ENCODE measurements at places on chromosomes 7 and 10.

DNA sequence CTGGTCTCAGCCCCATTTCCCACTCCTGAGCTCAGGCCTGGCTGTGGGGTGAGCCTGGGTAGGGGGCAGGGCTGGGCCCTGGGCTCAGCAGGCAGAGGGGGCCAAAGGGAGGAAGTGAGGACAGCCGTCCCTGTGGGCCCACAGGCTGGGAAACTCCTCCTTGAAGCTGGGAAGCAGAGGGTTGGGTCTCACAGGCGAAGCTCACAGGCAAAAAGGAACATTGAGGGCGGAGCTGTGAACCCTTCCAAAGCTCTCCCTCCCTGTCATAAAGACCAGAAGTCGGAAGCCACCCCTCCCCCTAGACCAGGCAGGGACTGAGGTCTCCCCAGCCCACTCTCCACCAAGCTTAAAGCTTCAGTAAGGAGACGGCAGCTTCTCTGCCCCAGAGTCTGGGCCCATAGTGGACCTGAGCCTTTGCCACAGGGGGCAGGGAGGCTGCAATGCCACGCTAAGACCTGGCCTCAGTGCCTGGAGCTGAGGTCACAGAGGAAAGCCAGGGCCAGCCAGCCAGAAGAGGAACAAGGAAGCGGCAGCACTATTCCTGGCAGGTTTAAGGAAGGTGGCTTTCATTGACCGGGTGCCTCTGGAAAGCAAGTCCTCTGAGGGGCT is 1.0 kb upstream of the KCP start:
- DNase-seq = no peak

DNA sequence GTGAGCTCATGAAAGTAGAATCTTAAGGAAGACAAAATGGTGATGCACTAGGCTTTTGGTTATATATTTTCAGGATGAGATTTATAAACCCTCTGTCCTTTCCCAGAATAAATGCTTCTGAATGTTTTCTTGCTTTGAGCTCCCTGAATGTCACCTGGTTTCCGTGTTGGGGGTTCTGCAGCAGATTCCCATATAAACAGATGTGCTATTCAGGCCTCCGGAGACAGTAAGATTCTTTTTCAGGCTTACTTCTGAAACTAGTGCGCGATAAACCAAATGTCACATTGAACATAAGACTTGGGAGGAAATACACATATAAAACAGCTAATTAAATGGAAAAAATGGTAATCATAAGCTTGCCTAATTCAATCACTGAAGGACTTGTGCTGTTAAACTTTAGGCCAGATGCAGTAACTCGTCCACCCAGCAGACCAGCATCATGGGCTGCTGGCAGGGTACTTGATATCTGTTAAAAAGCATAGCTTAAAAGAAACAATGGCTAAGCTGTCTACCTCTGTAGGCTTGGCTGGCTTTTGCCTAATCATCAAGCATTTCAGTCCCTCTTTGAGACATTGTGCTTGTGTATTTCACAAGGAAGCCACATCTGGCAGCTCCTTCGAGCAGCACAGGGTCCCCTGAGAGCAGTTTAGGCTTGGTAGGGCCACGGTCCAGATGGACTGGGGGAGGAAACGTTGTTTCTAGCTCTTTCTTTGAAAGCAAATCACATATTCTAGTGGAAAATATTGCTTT is 281.2 kb upstream of the KIAA1217 start:
- DNase-seq = no peak

GRCh38 chr10:122333037-122333436 is 41.5 kb upstream of the PLEKHA1 start:
- DNase-seq = peak; percentile 61

- no peak for DNase-seq
Observed at GRCh38 chr7:6074612-6075380, 43.6 kb downstream of the ANKRD61 start.

- DNase-seq = no peak
Observed at GRCh38 chr10:50490241-50490640, 133.5 kb downstream of the SGMS1 start.

GRCh38 chr7:102321351-102322201 is 34.7 kb downstream of the SPDYE6 start:
- no peak for DNase-seq

- DNase-seq = no peak
Observed at GRCh38 chr7:96316949-96317348, 4.9 kb downstream of the SLC25A13 start.

Measured in stimulated activated CD8-positive, alpha-beta memory T cell treated with anti-CD3 and anti-CD28 coated beads, Interleukin-7, amount 100 ng/mL, for 48 hours (primary cell).